A549 treated with ZK216348 at 1 μM for 4 hours (cell line): ENCODE measurements at places on chromosomes 7 and 10. TPM values are rescaled to one million over a fixed set of nuclear protein-coding genes. Genes with fewer than 3 reads are reported as not detected.

GLI3 gene
- 0.09 to 0.47 TPM (median 0.27 TPM) in 5 replicates for total RNA-seq

SLC18A3 gene
- not detected in 5 replicates for total RNA-seq

MMRN2 gene
- 0.57 to 1.4 TPM (median 1.0 TPM) in 5 replicates for total RNA-seq

DIP2C gene
- 7.6 to 14.6 TPM (median 10.2 TPM) in 5 replicates for total RNA-seq

LIPJ gene
- total RNA-seq = not detected in 5 replicates

PGAM2 gene
- total RNA-seq = not detected in 5 replicates

HNRNPF gene
- total RNA-seq = 261 to 359 TPM (median 342 TPM) in 5 replicates

STOX1 gene
- 0.52 to 1.1 TPM (median 0.74 TPM) in 5 replicates for total RNA-seq

HMX3 gene
- total RNA-seq = 0.14 TPM in 1 of 5 replicates, not detected in the others

PSD gene
- total RNA-seq = 0.34 to 0.61 TPM (median 0.51 TPM) in 5 replicates

CPA4 gene
- total RNA-seq = 3.7 to 5.0 TPM (median 4.5 TPM) in 5 replicates

LOXL4 gene
- 1.0 to 1.5 TPM (median 1.4 TPM) in 5 replicates for total RNA-seq

GARIN1A gene
- total RNA-seq = 0.52 to 1.2 TPM (median 0.75 TPM) in 5 replicates
